ENCODE measurements at places on chromosomes 6 and 20.

- no peak for DNase-seq
Observed at GRCh38 chr20:57680131-57680716, 29.6 kb downstream of the PMEPA1 start.

GRCh38 chr6:146240322-146240721 lies 211.5 kb downstream of the GRM1 start:
- DNase-seq = no peak

- no peak for DNase-seq
Observed at GRCh38 chr6:72930556-72931132, 294.7 kb downstream of the KHDC1L start.

DNA sequence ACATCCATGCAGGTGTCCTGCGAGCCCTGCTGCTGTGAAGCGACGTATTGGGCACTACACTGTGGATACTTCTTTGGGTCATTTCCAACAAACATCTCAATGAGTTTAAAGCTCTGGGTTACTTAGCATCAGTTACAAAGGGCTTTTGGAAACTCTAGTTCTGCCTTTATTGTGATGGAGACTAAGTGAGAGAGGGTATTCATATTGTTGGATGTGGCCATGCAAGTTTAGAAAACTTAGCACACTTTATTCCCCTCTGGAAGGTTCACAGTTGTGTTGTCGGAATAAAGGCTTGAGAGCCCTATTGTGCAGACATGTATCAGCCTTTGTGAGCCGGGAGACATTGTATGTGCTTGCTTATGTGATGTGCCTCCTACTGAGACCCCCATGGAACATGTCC lies 22.1 kb downstream of the DUSP22 start:
- DNase-seq = no peak

DNA sequence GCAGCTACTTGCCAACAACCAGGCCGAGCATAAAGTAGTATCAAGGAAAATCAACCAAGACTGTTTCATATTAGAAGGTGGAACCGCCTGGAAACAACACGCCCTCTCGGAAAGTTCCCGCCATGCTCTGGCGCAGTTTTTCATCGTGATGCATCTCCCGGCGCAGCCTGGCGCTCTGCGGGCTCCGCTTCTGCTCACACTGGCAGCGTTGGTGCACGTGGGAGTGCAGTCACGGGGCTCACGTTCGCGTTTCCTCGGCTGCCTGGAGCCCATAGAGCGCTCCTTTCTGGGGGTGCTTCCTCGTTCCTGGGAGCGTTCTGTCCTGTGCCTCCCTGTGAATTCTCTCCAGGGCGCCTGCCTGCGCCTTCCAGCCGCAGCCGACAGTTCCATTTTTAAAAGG lies 227.3 kb downstream of the TBXT start:
- DNase-seq = no peak

GRCh38 chr6:77403424-77403823 lies 59.9 kb downstream of the HTR1B start:
- no peak for DNase-seq

All from left lung (tissue), 14 donors.